ENCODE measurements at places on chromosomes 3 and 15. TPM values are rescaled to one million over a fixed set of nuclear protein-coding genes. Genes with fewer than 3 reads are reported as not detected.

DNA sequence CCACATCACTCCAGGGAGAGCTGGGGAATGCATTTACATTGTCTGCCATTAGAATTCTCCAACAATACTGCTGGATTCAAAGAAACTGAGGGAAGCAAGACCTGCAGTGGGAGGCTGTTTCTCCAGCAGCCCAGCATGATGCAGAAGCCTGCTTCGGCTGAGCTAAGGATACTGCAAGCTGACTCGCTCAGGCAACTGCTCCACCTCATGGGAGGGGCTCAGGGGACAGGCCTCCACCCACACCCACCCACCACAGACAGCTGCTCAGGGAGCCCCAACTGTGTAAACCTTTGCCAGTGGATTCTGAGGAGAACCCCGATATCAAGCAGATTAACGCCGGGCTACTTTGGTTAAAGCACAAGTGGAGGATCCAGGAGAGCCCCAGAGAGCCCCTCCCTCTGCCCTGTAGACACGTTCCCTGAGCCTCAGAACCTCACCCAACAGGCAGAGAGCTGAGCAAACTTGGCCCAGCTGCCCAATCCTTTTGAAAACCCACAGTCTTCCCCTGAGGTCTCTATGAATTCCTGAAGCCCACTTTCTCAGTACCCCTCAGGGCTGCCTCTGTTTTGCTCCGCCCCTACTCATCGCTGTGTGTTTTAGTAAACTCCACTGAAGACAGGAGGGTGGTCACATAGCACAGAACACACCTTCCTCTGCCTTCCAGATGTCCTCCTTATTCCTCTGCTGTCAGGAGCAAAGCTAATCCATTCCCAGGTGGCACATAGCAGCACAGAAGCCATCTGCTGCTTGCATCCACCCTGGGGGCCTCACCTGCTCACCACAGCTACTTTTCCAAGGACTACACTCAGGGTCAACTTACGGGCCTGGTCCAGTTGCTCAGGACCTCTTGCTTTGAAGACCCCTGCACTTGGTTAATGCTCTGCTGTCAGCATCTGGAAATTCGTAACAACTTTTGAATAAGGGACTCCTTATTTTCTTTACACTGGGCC lies 269.0 kb downstream of the ABHD5 start:
- DNase-seq, result no peak

GRCh38 chr3:78728406-78729145 lies 1039.2 kb downstream of the ROBO1 start:
- no peak for DNase-seq

DNA sequence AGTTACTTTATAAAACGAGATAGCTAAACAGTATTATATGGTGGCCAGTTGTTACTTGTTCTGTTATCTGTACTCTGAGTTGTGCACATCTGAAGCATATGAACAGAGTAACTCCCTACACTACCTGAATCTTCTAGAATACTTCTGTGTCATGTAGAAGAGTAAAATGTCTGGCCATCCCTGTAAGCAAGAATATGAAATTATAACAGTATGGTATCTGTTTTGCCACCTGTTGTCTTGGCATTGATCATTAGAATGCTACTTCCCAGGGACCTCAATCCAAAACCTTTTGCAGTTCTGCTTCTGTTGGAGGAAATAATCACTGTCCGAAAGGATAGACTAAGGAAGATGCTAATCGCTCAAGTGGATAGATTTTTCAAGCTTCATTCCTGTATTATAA lies 1.9 kb downstream of the TEX9 start:
- DNase-seq, result no peak

- no peak for DNase-seq
Measured at GRCh38 chr3:143120716-143121240, 1.2 kb downstream of the CHST2 start.

PRC1 gene
- total RNA-seq, result 30.0 TPM
